ENCODE measurements at places on chromosomes 5 and 9. TPM values are rescaled to one million over a fixed set of nuclear protein-coding genes. Genes with fewer than 3 reads are reported as not detected.

Gene ATP10B
- total RNA-seq = not detected

Gene UNC13B
- total RNA-seq = 39.9 TPM

Gene DMRTA1
- total RNA-seq = 6.3 TPM

Gene CENPH
- 13.1 TPM for total RNA-seq

Gene HTR1A
- total RNA-seq = not detected

Gene YTHDC2
- total RNA-seq = 28.6 TPM

Gene FOXI1
- 2.2 TPM for total RNA-seq

Gene RNF208
- 1.1 TPM for total RNA-seq

Gene CAMK4
- 34.5 TPM for total RNA-seq

Gene PDE6A
- not detected for total RNA-seq

Gene LAMC3
- total RNA-seq = 30.1 TPM

Gene TOR1B
- total RNA-seq = 22.8 TPM

Gene GFI1B
- total RNA-seq = not detected

Gene PRRX2
- total RNA-seq = 0.21 TPM

Gene MCC
- 22.7 TPM for total RNA-seq

Gene C5orf46
- not detected for total RNA-seq

Gene IFNA21
- not detected for total RNA-seq

Gene PAPPA
- total RNA-seq = 1.4 TPM

Gene FUBP3
- total RNA-seq = 61.9 TPM

Gene IPPK
- total RNA-seq = 10.1 TPM

Gene ICE1
- 34.9 TPM for total RNA-seq

Gene HTR4
- not detected for total RNA-seq

Gene FOXD4L6
- total RNA-seq = not detected

Gene CMYA5
- total RNA-seq = 0.36 TPM

Gene LRRC19
- not detected for total RNA-seq

Gene SLC45A2
- 0.15 TPM for total RNA-seq

Gene AQP7
- 0.64 TPM for total RNA-seq

Gene VLDLR
- total RNA-seq = 4.4 TPM

Gene QRFP
- total RNA-seq = not detected

Gene PTBP3
- 94.0 TPM for total RNA-seq
